ENCODE measurements at places on chromosomes 7 and 10. TPM values are rescaled to one million over a fixed set of nuclear protein-coding genes. Genes with fewer than 3 reads are reported as not detected.

The RBAK gene
- 23.9 TPM for polyA plus RNA-seq

The OR2A12 gene
- polyA plus RNA-seq: not detected

The MYOF gene
- polyA plus RNA-seq: 32.8 TPM

The CCDC146 gene
- polyA plus RNA-seq: 30.9 TPM

The LRRN3 gene
- polyA plus RNA-seq: 5.9 TPM

The HHEX gene
- polyA plus RNA-seq: 9.5 TPM

The ABCA13 gene
- polyA plus RNA-seq: 0.57 TPM

The CYP26C1 gene
- polyA plus RNA-seq: 0.12 TPM

The MDFIC gene
- 25.8 TPM for polyA plus RNA-seq

The TIAL1 gene
- polyA plus RNA-seq: 188 TPM

The TFAM gene
- 68.0 TPM for polyA plus RNA-seq

The FEZF1 gene
- polyA plus RNA-seq: not detected

The MYOZ1 gene
- polyA plus RNA-seq: 4.7 TPM

The C7orf57 gene
- polyA plus RNA-seq: 0.68 TPM

The PTPN12 gene
- 86.0 TPM for polyA plus RNA-seq

The GIMAP5 gene
- 3.5 TPM for polyA plus RNA-seq
